ENCODE measurements at places on chromosomes 13 and 19.

DNA sequence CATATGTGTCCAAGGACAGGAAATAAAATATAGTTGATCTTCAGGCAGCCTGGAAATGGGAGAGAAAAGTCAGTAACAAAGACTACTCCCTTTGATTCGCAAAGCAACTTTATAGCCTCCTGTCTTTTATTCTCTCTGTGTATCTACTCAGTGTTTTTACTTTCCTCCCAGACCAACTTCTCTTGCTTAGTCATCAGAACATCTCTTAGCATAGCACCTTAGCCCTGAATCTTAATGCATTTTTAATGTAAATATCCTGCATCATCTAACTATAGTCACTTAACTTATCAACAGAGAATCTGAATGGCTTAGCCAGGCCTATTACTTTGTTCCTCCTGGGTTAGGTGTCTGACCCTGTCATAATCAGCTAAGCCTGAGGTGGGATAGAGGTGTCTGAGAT is 238.2 kb downstream of the MAB21L1 start:
- DNase-seq = no peak

GRCh38 chr19:5623397-5624017 is 624 bp downstream of the SAFB start:
- no peak for DNase-seq

DNA sequence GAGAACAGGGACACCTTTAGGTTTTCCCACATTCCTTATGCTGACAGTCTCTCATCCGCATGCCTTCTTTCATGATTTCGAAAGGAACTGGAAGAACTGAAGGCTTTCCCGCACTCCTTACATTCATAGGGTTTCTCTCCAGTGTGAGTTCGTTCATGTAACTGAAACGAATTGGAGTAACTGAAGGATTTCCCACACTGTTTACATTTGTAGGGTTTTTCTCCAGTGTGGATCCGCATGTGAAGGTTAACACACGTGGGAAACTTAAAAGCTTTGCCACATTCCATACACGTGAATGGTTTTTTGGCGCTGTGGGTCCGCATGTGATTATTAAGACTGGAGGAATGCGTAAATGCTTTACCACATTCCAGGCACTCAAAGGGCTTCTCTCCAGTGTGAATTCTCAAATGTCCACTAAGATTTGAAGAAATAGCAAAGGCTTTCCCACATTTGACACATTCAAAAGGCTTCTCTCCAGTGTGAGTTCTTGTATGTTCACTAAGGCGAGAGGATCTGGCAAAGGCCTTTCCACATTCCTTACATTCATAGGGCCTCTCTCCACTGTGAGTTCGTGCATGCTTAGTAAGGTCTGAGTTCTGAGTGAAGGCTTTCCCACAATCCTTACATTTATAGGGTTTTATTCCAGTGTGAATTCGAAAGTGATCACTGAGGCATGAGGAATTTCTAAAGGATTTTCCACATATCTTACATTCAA is 22.0 kb downstream of the ZNF266 start:
- no peak for DNase-seq

GRCh38 chr19:58558066-58558622 is at the start of gene UBE2M:
Gene UBE2M, minus strand, starts transcription at chr19:58558611. Its CDS starts 230 bp downstream, at chr19:58558381.
- DNase-seq = no peak

- DNase-seq = no peak
These were observed 34.5 kb downstream of the ZMYM2 start for GRCh38 chr13:19993024-19993423.

GRCh38 chr19:40742477-40742876 is 7.8 kb downstream of the ACTMAP start:
- DNase-seq = no peak

DNA sequence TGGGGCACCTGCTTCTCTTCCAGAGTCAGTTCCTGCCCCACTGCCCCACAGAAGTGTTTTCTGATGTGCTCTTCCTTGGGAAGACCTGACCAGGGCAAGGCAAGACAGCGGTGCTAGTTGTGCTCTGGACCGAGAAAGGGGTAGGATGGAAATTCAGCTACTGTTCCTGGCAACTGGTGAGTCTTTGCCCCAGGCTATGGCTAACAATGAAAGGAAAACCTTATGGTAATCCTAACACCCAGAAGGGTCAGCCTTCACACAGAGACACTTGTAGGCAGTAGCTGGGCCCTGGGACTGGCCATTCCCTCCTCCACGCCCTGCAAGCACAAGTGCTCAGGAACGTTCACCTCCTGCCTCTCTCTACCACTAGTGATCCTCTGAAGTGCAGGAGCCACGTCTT is 9.6 kb upstream of the CYSLTR2 start:
- no peak for DNase-seq

DNA sequence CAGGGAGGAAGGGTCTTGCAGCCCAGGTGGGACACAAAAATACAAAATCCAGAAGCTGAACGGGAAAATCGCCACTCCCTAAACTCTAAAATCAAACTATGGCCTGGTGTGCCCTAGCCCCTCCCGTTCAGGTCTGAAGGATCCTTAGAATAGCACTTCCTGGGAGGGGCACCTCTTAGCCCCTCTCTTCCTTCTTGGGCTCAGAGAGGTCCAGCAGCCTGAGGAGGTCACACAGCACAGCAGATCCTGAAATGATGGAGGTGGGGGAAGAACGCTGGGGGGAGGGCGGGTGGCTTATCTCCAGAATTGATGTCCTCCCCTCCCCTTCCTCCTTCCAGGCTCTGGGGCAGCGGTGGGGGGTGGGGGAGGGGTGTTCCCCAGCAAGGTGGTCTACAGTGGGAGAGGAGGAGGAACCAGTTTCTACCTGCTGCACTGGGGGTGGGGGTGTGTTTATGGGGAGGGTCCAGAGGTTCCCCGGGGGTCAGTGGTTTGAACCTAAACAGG is 1.9 kb downstream of the DIRAS1 start:
- DNase-seq = no peak
